ENCODE measurements at places on chromosomes 11 and 22.
A peak's percentile ranks its signal among the peaks of the same experiment; 100 is the strongest.

GRCh38 chr11:68929706-68930570 is 26.2 kb downstream of the IGHMBP2 start:
- no peak for DNase-seq

DNA sequence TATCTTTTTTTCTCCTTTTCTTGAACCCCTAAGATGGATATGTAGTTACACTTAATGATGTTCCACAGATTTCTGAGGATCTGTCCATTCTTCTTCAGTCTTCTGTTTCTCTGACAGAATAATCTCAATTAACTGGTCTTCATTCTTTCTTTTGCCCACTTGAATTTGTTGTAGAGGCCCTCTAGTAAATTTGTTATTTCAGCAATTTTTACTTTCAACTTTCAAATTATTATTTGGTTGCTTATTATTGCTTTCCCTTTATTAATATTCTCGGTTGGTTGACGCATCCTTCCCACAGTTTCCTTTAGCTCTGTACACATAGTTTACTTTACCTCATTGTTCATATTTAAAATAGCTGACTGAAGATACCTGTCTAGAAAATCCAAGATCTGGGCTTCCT is 1013.7 kb upstream of the CNTN5 start:
- no peak for DNase-seq

DNA sequence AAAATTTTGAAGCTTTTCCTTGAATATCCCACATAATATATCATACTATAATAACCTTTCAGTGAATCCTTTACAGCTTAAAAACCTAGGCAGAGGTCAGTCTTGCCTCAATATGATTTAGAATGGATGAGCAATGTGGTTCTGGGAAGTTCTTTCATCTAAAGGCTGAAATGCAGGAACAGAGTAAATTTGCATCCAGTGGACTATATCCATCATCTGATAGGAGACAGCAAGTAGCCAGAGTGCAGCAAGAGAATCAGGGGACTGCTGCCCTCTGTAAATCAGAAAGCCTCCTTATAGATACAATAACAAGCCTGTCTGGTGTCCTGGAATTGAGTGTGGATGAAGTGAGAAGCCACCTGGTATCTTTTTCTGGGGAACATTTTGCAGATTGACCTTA is 748.3 kb upstream of the CCDC90B start:
- DNase-seq = no peak

- DNase-seq = peak; percentile 71
These were observed 950 bp downstream of the FERMT3 start for GRCh38 chr11:64207256-64208085.

GRCh38 chr11:17389211-17389956 is 925 bp upstream of the KCNJ11 start:
- DNase-seq = peak; percentile 83

GRCh38 chr22:36942556-36942955 is 29.1 kb downstream of the CSF2RB start:
- no peak for DNase-seq
